Upper lobe of left lung (tissue), 6 donors: ENCODE measurements at places on chromosomes 16 and 17. TPM values are rescaled to one million over a fixed set of nuclear protein-coding genes. Genes with fewer than 3 reads are reported as not detected.

GRCh38 chr17:42804918-42805367 is 6.3 kb downstream of the CNTD1 start:
- no peaks in the 10 kb centered on the region for H3K36me3 ChIP-seq
- H3K27me3 ChIP-seq: no peaks in the 10 kb centered on the region
- H3K4me1 ChIP-seq: no peaks in the 10 kb centered on the region
- no peak overlapping the region for H3K27ac ChIP-seq
- peak; percentile 26 for DNase-seq
- no peak overlapping the region for H3K4me3 ChIP-seq

The NPIPB6 gene
- not detected for total RNA-seq

The KRTAP9-2 gene
- total RNA-seq: not detected

DNA sequence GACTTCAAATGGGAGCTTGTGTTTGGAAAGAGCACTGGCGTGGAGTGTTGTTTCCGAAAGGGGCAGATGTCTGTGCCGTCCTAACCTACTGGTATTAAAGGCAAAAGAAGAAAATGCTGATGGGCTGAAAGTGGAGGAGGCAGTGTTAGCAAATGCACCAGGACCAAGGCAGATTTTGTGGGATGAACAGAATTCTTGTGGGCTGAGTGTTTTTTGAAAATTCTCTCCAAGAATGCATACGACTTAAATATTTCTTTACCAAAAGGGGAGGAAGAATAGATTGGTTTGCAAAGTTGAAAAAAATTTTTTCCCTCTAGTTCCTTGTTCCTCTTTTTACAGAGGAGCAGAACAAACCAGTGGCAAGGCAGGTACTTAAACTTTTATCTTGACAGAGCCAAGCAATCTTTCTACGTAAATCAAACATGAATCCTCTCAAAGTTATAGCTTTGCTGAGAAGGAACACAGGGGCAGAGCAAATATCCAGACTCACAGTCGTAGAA is 16.8 kb downstream of the MARCHF10 start:
- no peak for DNase-seq
- H3K4me1 ChIP-seq: no peaks in the 10 kb centered on the region
- H3K4me3 ChIP-seq: no peak overlapping the region
- H3K27me3 ChIP-seq: no peaks in the 10 kb centered on the region
- H3K27ac ChIP-seq: no peak overlapping the region
- no peaks in the 10 kb centered on the region for H3K36me3 ChIP-seq

- no peaks in the 10 kb centered on the region for H3K27me3 ChIP-seq
- H3K36me3 ChIP-seq: no peaks in the 10 kb centered on the region
- no peak for DNase-seq
- no peaks in the 10 kb centered on the region for H3K4me1 ChIP-seq
- H3K27ac ChIP-seq: no peak overlapping the region
Observed at GRCh38 chr16:86324320-86324719, 186.0 kb upstream of the FOXF1 start.

DNA sequence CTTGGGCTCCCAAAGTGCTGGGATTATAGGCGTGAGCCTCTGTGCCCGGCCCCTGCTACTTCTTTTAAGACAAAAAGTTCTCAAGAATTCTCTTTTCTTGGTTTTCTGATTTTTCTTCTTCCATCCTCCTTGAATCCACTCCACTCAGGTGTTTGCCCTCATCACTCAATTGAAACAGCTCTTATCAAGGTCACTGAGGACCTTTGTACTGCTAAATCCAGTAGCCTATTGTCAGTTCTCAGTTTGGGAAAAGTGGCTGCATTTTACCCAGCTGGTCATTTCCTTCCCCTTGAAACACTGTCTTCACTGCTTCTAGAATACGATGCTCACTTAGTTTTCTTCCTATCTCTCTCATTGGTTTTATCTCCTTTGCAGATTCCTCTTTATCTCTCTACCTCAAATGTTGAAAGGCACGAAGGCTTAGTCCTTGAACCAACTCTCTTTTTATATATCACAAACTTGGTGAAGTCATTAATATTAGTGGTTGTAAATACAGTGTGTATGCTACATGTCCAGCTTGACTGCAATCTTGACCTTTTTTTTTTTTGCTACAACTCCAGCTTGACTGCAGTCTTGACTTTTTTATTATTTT is 29.8 kb downstream of the ZNRF1 start:
- no peaks in the 10 kb centered on the region for H3K27me3 ChIP-seq
- peaks cover 27% of the 10 kb centered on the region for H3K4me1 ChIP-seq
- H3K36me3 ChIP-seq: no peaks in the 10 kb centered on the region
- H3K27ac ChIP-seq: no peak overlapping the region
